ENCODE measurements at places on chromosomes 1 and 21. TPM values are rescaled to one million over a fixed set of nuclear protein-coding genes. Genes with fewer than 3 reads are reported as not detected.

- H3K27ac ChIP-seq, result no peak within 1 kb of the TSS
- no peak for DNase-seq
- H3K4me1 ChIP-seq, result no peaks in the 10 kb centered on the region
- H3K36me3 ChIP-seq, result no peaks in the 10 kb centered on the region
- no peak within 1 kb of the TSS for H3K4me3 ChIP-seq
These were observed at the start of gene LY9 for GRCh38 chr1:160795951-160796383. LY9 (plus strand) TSS chr1:160796174; CDS start chr1:160796188, 14 bp downstream.

DNA sequence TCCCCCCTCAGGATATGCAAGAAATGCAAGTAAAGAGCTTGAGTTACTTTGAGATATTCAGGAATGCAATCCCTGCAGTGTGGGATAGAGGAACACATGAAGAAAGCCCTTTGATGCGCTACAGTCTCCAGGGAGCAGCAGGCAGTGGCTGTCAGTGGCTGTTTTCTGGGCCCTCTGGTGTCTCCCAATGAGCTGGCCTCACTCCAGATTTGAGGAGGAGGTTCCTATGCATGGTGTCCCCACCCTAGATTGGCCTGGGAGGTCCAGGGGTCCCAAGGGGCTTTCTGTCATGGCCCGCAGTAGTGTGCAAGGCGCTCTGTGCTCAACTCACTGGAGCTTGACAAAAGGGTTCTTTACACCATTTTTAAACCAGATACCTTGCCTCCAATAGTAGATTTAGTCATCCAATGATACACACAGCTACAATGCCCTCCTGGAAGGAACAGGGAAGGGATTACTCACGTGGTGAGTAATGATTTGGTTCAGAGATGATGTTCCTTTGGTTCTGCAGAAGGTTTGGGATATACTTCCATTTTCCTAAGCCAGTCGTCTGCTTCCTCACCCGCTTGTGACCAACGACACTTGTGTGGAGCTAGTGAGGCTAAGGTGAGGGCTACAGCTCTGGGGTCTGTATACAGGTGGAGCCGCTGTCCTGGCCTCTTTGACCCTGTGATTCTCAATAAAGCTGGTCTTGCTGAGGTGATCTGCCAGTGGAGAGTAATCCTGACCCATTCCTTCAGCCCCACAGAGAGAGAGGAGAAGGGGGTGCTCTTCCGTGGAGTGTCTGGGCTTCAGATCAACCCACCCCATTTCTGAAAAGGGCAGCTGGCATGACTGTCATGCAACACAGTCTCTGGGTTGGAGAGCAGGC, 6.6 kb downstream of the BATF3 start:
- H3K27me3 ChIP-seq, result no peaks in the 10 kb centered on the region
- H3K4me1 ChIP-seq, result no peaks in the 10 kb centered on the region
- H3K27ac ChIP-seq, result no peak overlapping the region
- no peak overlapping the region for H3K4me3 ChIP-seq

DNA sequence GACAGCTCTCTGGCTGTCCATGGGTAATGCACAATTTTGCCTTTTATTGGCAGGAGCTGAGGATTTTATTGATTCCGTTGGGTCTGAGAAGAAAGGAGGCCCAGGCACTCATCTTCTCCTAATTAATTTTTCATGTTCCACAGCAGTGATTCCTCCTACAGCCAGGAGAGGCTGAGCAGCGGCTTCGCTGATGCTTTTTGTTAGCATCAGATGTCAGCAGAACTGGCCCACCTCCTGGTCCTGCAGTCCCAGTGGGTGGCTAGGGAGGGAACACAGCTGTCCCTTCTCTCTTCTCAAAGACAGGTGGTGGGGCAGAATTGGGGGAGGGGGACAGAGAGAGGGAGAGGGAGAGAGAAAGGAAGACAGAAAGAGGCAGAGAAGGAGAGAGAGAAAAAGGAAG, 5.7 kb downstream of the MT1HL1 start:
- H3K27me3 ChIP-seq, result no peaks in the 10 kb centered on the region
- no peaks in the 10 kb centered on the region for H3K4me1 ChIP-seq
- no peak for DNase-seq

DNA sequence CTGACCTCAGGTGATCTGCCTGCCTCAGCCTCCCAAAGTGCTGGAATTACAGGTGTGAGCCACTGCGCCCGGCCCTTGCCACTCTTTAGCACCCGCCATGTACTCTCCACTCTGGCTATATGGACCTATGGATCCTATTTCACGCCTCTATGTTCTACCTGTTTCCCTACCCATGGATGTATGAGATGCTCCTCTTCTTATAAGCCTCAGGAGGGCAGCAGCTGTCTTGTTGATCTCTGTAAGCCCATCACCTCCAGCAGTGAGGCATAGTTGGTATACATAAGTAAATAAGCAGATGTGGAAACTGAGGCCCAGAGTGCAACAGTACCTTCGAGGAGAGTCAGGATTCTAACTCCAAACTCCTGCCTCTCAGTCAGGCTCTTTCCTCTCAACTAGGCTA, 24.7 kb upstream of the ARTN start:
- H3K4me1 ChIP-seq, result no peaks in the 10 kb centered on the region
- H3K36me3 ChIP-seq, result no peaks in the 10 kb centered on the region
- no peak overlapping the region for H3K27ac ChIP-seq

OR6Y1 gene
- not detected for total RNA-seq

GRCh38 chr1:200184196-200184595, 156.7 kb downstream of the NR5A2 start:
- no peak for DNase-seq
- H3K36me3 ChIP-seq, result no peaks in the 10 kb centered on the region
- H3K27me3 ChIP-seq, result no peaks in the 10 kb centered on the region

DNA sequence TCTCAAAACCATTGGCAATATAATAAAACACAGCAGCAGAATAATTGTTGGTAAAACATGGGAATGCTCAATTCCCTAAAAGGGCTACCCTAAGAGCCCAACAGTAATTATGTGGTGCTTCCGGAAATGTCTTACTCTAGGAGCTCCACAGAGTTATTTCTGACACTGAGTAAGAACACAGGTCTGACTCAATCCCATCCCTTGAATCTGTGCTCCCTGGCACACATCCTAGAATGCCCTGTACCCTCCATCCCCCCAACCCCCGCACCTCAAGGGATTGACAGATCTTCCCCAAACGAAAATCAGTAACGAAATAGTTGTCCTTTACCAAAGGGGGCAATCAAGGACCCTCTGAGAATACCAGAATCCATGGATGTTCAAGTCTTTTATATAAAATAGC, 71.9 kb downstream of the SMYD2 start:
- no peaks in the 10 kb centered on the region for H3K36me3 ChIP-seq
- H3K4me1 ChIP-seq, result no peaks in the 10 kb centered on the region
- no peak overlapping the region for H3K4me3 ChIP-seq
- no peak overlapping the region for H3K27ac ChIP-seq
- DNase-seq, result no peak

DNA sequence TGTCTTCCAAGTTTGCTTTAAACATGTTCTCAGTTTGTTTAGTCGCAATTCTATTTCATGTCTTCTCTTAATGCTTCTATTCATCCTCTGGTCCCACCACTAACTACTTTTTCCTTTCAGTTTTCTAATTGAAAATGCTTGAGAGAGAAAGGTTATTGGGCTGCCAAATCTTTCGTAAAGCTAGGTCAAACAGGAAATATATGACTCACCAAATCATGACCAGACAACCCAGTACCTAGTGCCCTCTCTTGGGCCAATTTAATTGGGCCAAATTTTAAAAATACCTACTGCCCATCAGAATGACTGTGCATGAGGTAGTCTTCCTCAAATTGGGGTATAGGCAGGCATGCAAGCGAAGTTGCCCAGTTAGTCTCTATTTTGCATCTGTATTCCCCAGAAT, 295.4 kb upstream of the PBX1 start:
- H3K27ac ChIP-seq, result no peak overlapping the region
- no peaks in the 10 kb centered on the region for H3K36me3 ChIP-seq
- DNase-seq, result no peak
- no peak overlapping the region for H3K4me3 ChIP-seq
- no peaks in the 10 kb centered on the region for H3K4me1 ChIP-seq
- H3K27me3 ChIP-seq, result no peaks in the 10 kb centered on the region

DNA sequence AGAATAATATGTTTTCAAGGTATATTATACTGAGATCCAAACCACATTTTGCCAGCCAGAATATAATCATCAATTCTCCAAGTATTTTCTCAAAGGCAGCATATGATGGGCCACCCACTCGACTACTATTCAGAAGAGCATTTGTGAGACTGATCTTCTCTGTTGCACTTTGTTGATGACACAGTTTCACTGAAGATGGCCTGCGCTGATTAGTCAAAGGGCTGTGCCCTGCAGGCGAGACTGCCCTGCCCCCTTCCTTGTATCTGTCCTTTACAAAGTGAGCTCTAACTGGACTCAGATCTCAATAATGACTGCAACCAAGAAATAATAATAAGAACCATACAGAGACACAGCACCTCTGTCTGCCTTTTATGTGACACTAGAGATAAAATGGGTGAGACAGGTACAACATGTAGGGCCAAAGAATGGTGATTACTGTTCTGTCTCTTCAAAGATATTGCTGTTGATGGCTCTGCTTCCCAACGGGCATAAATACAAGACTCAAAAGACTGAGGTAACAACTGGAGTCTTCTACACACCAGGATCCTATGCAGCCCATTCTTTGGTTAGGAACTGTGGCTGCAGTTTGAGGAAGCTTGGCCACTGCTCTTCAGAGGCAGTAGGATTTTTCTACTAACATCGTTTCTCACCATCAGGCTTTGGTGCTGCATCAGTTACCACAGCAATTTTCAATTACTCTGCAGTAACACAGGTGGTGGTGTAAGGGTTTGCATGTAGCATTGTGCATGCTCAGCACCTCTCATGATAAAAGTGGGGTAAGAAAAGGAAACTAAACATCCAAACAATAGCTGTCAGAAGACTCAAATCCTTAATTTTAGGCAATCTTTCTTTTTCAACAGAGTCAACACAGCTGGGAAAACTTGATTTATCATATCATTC, 481.1 kb downstream of the PTBP2 start:
- H3K36me3 ChIP-seq, result no peaks in the 10 kb centered on the region
- DNase-seq, result no peak
- H3K4me1 ChIP-seq, result no peaks in the 10 kb centered on the region
- H3K27me3 ChIP-seq, result no peaks in the 10 kb centered on the region
- H3K27ac ChIP-seq, result no peak overlapping the region
- H3K4me3 ChIP-seq, result no peak overlapping the region

DNA sequence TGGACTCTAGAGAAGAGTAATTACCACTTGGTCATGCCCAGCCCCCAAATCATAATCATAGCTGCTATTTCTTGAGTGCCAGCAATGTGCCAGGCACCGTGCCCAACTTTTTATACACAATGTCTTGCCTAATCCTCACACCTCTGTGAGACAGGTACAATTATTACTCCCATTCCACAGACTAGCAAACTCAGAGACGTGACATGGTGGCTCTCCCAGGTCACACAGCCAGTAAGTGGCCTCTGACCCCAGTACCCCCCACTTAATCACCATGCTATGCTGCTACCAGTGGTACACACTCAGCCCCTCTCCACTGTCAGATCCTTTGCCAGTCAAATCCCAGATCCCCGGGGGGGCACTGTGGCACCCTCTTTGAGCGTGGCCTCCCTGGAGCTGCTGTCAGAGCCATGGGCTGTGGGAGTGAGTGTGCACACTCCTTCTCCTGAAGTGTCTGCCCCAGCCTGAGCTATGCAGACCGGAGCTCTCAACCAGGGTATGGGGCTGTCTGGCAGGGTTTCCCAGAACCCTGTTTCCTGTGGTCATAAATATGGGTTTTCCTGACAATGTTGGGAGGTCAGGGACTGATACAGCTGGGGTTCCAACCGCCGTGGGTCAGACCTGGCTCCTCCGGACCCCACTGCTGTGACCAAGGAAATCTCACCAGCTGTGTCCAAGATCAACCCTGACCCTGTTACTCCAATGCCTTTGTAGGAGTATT, 51.8 kb downstream of the LACTBL1 start:
- no peaks in the 10 kb centered on the region for H3K27me3 ChIP-seq
- DNase-seq, result no peak
- no peak overlapping the region for H3K4me3 ChIP-seq
- no peaks in the 10 kb centered on the region for H3K4me1 ChIP-seq
- H3K36me3 ChIP-seq, result no peaks in the 10 kb centered on the region

DNA sequence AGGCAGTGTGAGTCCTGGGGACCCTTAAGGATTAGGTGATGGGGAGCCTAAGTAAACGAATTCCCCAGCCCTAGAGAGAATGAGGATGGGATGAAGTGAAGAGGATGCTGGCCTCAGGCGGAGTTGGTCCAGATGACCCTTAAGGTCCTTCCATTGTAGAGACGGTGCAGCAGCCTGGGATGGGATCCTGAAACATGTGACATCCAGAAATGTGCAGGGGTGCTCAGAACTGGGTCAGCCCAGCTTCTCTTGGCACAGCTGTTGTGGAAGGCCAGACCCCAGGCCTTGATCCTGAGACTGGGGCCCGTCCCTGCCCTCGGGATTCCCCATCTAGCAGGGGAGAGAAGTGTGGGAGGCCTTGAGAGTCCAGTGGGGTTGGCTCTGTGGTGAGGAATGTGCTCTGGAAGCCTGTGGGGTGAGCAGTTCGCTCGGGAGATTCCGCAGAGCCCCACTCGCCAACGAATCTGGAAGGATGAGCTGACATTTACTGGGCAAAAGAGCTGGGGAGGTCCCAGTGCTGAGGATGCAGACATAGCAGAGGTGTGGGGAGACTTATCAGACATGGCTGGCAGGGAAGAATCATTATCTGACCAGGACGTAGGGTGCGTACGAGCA, 28.1 kb downstream of the A3GALT2 start:
- peaks cover 7% of the 10 kb centered on the region for H3K4me1 ChIP-seq
- H3K36me3 ChIP-seq, result no peaks in the 10 kb centered on the region

GSTM3 gene
- 39.1 TPM for total RNA-seq

BEST4 gene
- not detected for total RNA-seq

LRRC38 gene
- not detected for total RNA-seq

DNA sequence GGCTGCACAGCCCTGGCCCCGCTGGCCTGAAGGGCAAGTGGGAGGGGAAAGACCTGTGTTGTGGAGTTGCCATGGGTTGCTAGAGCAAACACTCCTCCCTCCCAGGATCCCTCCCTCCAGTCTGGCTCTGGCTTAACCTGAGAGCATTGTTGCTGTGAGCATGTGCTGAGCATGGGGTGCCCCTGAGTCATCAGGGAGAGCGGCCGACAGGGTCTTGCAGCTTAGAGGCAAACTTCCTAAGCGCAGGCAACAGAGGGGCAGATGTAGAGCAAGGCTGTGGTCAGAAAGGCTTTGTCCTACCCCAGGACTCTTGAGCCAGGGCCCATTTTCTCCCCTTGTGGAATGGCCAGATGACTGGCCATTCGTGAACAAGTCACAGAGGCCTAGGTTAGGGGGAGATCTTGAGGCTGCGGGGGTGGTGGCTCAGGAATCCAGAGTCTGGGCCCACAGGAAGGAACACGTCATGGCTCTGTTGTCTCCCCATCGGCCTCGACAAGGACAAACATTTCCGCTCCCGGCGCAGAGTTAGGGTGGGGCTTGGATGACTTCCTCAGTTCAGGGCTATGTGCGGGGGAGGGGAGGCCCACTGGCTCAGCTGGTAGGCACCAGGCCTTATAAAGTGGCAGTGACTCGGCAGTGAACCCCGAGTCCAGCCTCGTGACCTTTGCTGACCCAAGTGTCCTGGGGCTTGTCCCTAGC, 362 bp upstream of the DYNLT4 start:
- H3K36me3 ChIP-seq, result no peaks in the 10 kb centered on the region
- DNase-seq, result peak; percentile 99
- H3K27me3 ChIP-seq, result no peaks in the 10 kb centered on the region
- H3K27ac ChIP-seq, result peak overlapping the region; percentile 99

GRCh38 chr1:59730759-59731478, 83.8 kb upstream of the HOOK1 start:
- peak; percentile 83 for DNase-seq
- peaks cover 22% of the 10 kb centered on the region for H3K4me1 ChIP-seq
- H3K36me3 ChIP-seq, result no peaks in the 10 kb centered on the region
- H3K4me3 ChIP-seq, result no peak overlapping the region

- H3K27me3 ChIP-seq, result no peaks in the 10 kb centered on the region
- H3K4me1 ChIP-seq, result no peaks in the 10 kb centered on the region
- DNase-seq, result no peak
- H3K36me3 ChIP-seq, result no peaks in the 10 kb centered on the region
- no peak overlapping the region for H3K4me3 ChIP-seq
These were observed 10.8 kb upstream of the SMIM12 start for GRCh38 chr1:34870395-34870794.

NR0B2 gene
- total RNA-seq, result not detected

SPATA45 gene
- not detected for total RNA-seq

GRIK1 gene
- total RNA-seq, result 4.1 TPM
